ENCODE measurements at places on chromosomes 2 and 18.

GRCh38 chr2:54936766-54937165 is 113.5 kb downstream of the RTN4 start:
- H3K27ac ChIP-seq, result no peak overlapping the region
- no peak for DNase-seq
- no peak overlapping the region for H3K4me3 ChIP-seq

- no peak overlapping the region for H3K4me3 ChIP-seq
- no peaks in the 10 kb centered on the region for H3K27me3 ChIP-seq
- H3K36me3 ChIP-seq, result no peaks in the 10 kb centered on the region
- peaks cover 4% of the 10 kb centered on the region for H3K4me1 ChIP-seq
- no peak overlapping the region for H3K27ac ChIP-seq
Observed at GRCh38 chr18:77559274-77559910, 309.7 kb downstream of the GALR1 start.

DNA sequence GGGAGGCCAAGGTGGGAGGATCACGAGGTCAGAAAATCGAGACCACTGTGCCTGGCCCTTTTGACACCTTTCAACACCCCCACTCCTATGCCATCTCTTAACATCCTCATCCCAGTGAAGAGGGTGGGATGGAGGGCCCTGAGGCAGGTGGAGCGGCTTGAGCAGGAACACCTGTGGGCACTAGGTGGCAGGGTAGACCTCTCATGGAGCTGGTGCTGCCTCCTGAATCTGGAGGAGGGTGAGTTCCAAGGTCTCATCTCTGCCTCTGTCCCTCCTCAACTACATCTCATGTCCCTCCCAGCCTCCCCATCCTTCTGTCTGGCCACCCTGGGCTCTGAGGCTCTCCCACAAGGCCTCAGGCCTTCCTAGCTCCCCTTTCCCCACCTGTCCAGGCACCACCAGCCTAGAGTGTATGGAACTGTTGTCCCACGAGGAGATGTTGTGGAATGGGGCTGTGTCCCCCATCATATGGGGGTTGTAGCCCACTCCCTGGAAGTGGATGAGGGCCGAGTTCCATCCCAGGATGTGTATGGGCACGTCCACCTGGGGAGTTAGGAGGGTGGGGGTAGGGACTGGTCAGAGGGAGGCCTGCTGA is 17.0 kb upstream of the CRYBA2 start:
- peaks cover 47% of the 10 kb centered on the region for H3K27me3 ChIP-seq
- no peak overlapping the region for H3K4me3 ChIP-seq
- DNase-seq, result no peak
- H3K4me1 ChIP-seq, result no peaks in the 10 kb centered on the region

DNA sequence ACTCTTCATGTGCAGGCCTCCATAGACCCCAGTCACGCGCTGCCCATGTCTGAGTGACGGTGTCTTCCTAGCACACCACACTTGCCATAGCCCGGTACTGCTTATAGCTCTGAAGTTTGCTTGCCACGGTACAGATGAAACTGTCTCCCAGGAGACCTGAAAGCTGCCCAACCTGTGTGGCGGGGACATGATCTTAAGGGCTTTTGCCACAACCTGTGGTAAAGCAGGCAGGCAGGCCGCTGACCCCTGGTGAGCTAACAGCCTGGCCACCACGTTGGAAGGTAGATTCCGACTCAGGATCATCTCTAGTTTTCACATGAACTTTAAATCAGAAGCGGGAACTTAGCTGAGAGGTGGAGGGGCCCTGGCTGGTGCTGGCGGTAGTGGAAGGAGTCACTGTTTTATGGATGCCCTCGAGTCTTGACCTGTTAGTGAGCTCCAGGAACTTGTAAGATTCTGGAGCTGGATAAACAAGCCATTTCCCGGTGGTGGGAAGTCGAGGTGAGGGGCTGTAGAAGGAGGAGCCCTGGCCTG is 153.3 kb downstream of the ZNF236 start:
- H3K27ac ChIP-seq, result no peak overlapping the region
- H3K4me3 ChIP-seq, result no peak overlapping the region
- no peaks in the 10 kb centered on the region for H3K27me3 ChIP-seq
- peaks cover 12% of the 10 kb centered on the region for H3K36me3 ChIP-seq
- peak; percentile 54 for DNase-seq

DNA sequence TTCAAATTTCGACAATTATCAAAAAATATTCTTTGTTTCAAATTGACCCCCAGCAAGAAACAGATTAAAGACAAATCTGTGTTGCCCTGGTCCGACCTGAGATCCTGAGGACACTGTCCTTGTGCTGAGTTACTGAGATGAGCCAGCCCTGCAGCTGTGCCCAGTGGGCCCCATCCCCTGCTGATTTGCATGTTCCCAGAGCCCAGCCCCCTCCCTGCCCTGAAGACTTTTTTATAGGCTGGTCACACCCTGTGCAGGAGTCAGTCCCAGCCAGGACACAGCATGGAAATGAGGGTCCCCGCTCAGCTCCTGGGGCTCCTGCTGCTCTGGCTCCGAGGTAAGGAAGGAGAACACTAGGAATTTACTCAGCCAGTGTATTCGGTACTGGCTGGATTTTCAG is 31.4 kb upstream of the ZNG1B start:
- H3K4me3 ChIP-seq, result no peak overlapping the region
- no peaks in the 10 kb centered on the region for H3K36me3 ChIP-seq
- peaks cover 37% of the 10 kb centered on the region for H3K27me3 ChIP-seq

GRCh38 chr2:147222506-147222905 is 622.3 kb upstream of the ACVR2A start:
- no peak overlapping the region for H3K4me3 ChIP-seq
- H3K36me3 ChIP-seq, result no peaks in the 10 kb centered on the region

DNA sequence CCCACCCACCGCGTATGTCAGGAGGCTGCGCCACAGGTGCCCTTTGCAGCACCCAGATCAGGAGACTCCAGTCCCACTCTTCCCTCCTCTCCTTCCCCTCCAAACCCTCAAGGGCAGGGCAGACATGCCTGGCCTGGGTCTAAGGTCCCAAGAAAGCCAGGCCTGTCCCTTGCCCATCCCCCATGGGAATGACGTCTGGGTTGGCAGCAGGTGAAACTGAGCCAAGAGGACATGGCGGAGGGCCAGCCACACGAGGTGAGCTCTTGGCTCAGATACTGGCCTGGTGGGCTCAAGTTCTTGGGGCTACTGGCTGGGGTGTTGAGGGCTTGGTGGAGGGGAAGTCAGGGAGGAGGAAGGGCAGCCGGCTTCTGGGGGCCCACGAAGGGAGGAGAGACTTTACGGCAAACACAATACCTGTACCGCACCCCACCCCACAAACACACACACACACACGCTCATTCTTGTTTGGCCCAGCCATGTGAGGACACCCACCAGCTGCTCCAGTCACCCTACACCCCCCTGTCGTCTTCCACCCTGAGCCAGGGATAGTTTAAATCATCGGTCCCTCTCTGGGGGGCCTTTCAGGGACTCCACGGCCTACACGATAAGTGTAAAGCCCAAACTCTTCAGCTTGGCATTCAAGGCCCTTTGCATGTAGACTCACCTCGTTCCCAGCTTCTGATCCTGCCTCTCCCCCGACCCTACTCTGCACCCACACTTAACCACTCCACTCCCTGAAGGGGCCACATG is 24.1 kb upstream of the TNS1 start:
- H3K4me1 ChIP-seq, result peaks cover 19% of the 10 kb centered on the region
- H3K36me3 ChIP-seq, result no peaks in the 10 kb centered on the region
- H3K27ac ChIP-seq, result no peak overlapping the region
- no peaks in the 10 kb centered on the region for H3K27me3 ChIP-seq

DNA sequence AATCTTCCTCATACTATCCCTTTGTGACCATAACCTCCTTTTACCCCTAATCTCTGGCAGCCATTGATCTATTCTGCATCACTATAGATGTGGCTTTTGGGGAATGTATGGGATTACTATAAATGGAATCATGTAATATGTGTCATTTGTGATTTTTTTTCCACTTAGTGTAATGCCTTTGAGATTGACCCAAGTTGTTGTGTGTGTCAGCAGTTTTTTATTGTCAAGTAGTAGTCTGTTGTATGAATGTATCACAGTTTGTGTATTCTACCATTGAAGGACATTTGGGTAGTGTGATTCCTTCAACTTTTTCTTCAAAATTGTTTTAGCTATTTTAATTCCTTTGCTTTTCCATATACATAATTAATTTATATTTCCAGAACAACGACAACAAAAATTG is 18.6 kb downstream of the VRK2 start:
- DNase-seq, result no peak
- no peak overlapping the region for H3K4me3 ChIP-seq
- H3K27ac ChIP-seq, result no peak overlapping the region
- H3K36me3 ChIP-seq, result peaks cover 16% of the 10 kb centered on the region
- no peaks in the 10 kb centered on the region for H3K27me3 ChIP-seq

GRCh38 chr2:152363936-152364335 is 29.0 kb downstream of the FMNL2 start:
- H3K27ac ChIP-seq, result no peak overlapping the region
- peaks cover 16% of the 10 kb centered on the region for H3K4me1 ChIP-seq
- H3K27me3 ChIP-seq, result no peaks in the 10 kb centered on the region
- no peak for DNase-seq
- H3K4me3 ChIP-seq, result no peak overlapping the region

- DNase-seq, result no peak
- peak overlapping the region; percentile 71 for H3K27ac ChIP-seq
- no peak overlapping the region for H3K4me3 ChIP-seq
- no peaks in the 10 kb centered on the region for H3K27me3 ChIP-seq
- H3K36me3 ChIP-seq, result peaks cover 10% of the 10 kb centered on the region
Observed at GRCh38 chr2:203451689-203452088, 83.4 kb downstream of the RAPH1 start.

DNA sequence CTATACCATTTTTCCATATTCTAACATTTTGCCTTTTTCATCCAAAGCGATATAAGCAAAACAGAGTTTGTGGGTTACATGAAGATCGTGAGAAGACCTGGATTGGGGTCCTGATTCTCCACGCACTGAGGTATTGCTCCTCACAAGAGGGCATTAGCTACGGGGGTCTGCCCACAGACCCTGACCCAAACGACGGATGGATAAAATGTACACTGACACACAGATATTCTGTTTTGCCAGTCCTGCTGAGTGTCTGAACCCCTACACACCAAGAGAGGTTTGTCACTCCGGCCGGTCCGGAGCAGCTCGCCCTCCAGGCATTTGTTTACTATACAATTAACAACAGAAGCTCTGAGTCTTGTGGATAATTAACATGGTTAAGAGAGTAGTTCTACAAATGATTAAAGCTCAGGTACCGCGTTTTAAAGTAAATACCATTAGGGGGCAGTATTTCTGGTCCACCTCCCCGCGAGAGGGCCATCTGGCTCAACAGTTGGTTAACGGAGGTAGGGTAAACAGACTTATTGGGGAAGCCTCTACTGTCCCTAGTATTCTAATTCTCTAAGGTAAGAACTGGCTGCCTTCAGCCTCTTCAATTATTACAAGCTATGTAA is 28.4 kb downstream of the SCYGR8 start:
- no peak overlapping the region for H3K4me3 ChIP-seq
- no peaks in the 10 kb centered on the region for H3K36me3 ChIP-seq
- no peaks in the 10 kb centered on the region for H3K4me1 ChIP-seq
- peaks cover 1% of the 10 kb centered on the region for H3K27me3 ChIP-seq
- DNase-seq, result no peak

DNA sequence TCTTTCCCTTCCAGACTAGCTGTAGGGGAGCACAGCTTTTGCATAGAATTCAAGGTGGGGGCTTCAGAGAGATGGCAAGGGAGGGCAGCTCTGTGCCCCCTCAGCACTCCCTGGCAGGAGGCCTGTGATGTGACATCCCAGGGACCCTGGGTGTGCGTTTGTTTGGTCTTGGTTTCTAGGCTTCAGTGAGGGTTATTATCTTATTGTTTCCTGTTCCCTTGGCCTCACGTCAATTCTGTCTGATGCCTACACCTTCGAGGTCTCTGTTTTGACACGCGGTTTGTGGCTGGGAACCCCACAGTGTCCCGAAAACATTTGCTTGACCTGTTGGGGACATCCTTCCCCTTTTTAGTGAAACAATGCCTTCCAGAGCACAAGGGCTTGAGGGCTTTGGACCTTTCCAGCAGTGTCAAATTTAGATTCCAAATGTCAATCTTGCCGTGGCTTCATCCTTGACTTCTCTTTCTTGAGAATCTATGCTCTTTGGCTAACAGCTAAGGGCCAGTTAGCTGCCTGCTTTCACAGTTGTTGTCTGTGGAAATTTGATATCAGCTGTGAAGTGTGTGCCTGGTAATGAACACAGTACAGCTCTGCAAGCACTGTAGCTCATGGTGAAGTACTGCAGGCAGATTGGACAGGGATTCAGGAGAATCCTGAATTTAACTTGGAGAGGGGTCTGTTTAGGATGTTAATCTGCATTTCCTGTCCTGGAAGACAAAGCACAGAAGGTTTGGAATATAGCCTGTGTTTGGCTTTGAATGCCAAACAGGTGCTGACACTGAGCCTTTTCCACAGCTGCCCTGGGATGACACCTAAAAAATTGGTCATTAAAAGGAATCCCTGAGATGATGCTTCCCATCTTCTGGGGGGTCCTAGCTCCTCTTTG is 108.2 kb upstream of the CXCR4 start:
- no peaks in the 10 kb centered on the region for H3K36me3 ChIP-seq
- no peak overlapping the region for H3K27ac ChIP-seq
- DNase-seq, result no peak
- no peak overlapping the region for H3K4me3 ChIP-seq
- H3K27me3 ChIP-seq, result peaks cover 14% of the 10 kb centered on the region

DNA sequence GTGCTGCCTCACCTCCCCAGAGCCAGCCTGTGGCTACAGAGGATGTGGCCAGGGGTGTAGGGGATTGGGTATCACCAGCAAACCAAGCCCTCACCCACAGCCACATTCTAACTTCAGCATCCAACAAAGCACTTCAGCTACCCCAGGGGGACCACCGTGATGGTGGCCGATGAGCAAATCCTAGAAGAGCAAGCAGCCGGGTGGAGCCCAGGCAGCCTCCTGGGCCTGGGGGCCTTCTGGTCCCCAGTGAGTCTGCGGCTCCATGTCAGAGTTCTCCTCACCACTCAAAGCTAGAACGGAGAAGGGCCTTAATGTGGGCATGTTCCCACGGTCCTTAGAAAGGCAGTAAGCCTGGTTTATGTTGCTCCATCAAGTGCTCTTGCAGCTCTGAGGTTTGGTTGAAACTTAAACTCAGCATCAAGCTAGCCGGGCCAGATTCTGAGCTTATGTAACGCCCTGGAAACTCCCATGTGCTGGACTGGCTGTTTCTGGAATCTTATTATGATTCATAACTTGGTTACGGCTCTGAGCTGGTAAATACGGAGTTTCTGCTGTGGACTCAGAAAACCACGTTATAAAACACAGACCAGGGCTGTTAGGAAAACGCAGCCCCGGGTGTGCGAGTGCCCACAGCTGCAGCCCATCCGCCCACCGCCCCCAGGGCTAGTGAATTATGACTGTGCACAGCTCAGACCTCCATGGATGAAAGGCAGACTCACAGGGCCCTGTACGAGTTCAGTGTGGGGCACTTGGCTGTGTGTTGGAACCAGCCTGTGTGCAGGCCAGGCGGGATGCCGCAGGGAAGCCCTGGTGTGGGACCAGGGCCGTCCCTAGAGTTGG is 99.8 kb downstream of the SEPTIN10 start:
- no peak overlapping the region for H3K4me3 ChIP-seq
- peaks cover 1% of the 10 kb centered on the region for H3K36me3 ChIP-seq

GRCh38 chr2:217918308-217919024 is 84.3 kb downstream of the TNS1 start:
- peaks cover 15% of the 10 kb centered on the region for H3K36me3 ChIP-seq
- peak overlapping the region; percentile 90 for H3K27ac ChIP-seq
- H3K4me1 ChIP-seq, result peaks cover 90% of the 10 kb centered on the region
- no peak for DNase-seq
- no peak overlapping the region for H3K4me3 ChIP-seq

GRCh38 chr2:118853129-118853640 is 5.7 kb upstream of the EN1 start:
- peaks cover 87% of the 10 kb centered on the region for H3K27me3 ChIP-seq
- H3K36me3 ChIP-seq, result peaks cover 12% of the 10 kb centered on the region
- DNase-seq, result no peak
- H3K27ac ChIP-seq, result no peak overlapping the region
- H3K4me3 ChIP-seq, result no peak overlapping the region

Data from chondrocyte (in vitro differentiated cells).